ENCODE measurements at places on chromosomes 7 and 10. TPM values are rescaled to one million over a fixed set of nuclear protein-coding genes. Genes with fewer than 3 reads are reported as not detected.

DNA sequence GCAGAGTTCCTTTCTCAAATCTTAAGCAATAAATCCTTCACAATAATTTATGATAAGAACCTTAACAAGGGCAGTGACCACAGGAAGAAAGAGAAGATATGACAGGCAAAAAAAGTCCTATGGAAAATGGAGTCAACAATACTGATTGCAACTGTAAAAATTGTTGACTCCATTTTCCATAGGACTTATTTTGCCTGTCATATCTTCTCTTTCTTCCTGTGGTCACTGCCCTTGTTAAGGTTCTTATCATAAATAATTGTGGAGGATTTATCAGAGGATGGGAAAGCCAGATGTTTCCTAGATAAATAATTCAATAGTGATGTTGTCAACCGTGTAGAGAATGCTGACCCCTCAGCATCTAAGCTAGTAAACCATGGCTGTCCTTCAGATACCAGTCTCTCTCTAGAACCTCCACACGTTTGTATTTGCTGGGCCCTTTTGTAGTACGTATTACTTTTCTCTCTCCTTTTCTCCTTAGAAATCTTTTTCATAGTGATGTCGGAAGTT is 172.6 kb upstream of the BET1 start:
- DNase-seq = no peak

DNA sequence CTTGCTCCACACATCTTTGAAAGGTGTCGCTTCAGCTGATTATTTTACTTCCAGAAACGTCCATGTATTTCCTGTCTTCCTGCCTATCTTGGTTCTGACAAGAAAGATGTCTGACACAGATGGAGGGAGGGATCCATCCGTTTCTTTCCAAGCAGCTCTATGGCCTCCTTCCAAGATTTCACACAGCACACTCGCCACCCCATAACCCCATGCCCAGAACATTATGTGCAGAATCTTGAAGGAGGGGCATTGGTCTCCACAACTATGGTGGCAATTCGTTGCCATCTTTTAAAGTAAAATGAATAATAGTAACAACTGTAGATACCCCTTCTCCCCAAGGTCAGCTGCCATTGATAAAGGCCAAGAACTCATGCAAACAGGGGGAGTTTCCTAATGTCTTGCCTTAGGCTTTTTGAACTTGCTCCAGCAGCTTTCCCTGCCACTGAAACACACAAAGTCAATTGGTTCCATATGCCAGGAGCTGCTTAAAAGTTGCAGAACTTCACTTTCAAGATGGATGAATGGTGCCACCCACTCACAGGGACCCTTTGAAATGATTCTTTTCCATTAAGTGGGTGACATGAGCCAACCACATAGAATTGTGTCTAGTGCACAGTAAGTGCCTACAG is 60.0 kb downstream of the VSTM4 start:
- no peak for DNase-seq

- DNase-seq = no peak
These were observed 7.5 kb downstream of the GDI2 start for GRCh38 chr10:5805711-5806110.

- DNase-seq = no peak
These were observed 869.8 kb downstream of the LRMDA start for GRCh38 chr10:76301211-76301610.

DNA sequence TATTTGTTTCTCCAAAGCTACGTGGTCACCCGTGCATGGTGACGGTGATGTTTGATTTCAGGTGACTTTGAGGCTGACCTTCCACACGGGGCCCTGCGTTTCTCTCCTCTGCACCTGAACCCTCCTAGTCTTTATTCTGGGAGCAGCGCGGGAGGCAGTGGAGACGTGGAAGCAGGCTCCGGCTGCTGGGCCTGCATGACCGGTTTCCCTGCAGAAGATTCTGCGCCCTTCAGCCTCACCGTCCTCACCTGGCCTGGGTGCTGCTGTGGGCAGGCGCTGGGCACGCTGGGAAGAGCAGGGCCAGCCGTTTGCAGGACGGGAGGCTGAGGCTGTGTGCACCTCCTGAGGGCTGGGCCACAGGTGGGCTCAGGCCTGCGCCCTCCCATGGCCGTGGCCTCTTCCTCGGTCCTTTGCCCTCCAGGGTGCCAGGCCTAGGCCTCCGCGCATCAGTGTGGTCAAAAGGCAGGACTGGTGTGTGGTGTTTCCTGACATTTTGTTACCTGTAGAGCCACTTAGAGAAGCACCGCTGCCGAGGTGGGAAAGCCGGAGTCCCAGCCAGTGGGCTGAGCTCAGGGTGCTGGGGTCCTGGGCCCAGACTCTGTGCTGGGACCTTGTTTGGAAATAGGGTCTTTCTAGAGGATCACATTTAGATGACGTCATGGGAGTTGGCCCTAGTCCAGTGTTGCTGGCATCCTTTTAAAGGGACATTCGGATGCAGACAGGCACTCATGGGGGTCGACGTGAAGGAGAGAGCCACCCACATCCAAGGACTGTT is 478.3 kb downstream of the DNAJB6 start:
- no peak for DNase-seq

DNA sequence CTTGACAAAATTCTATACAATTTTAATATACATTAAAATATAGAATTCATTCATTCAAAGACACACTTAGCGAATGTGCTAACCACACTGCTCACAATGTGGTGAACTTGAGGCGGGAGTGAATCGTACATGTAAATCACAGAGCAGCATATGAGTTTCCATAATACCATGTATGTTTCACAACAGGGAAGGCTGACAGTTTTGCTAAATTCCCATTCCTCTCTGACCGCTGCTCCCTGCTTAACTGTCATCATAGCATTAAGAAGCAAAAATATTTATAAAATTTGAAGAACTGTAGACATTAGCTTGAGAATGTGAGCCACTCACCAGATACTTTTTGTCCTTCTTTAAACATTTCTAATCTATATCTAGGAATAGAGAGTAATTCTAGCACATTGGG is 763.3 kb downstream of the MAGI2 start:
- DNase-seq = no peak

AKR1C8 gene
- 6.4 TPM for total RNA-seq

GRCh38 chr10:115696747-115697146 is 576.3 kb downstream of the GFRA1 start:
- no peak for DNase-seq

GPR15LG gene
- not detected for total RNA-seq

DNA sequence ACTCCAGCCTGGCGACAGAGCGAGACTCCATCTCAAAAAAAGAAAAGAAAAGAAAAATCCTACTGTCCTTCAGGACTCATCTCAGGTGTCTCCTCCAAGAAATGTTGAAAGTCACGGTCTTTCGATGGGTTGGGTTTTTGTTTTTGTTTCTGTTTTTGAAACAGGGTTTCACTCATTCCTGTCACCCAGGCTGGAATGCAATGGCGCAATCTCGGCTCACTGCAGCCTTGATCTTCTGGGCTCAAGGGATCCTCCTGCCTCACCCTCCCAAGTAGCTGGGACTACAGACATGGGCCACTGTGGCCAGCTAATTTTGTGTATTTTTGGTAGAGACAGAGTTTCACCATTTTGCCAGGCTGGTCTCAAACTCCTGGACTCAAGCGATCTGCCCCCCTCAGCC is 3.1 kb upstream of the SORBS1 start:
- no peak for DNase-seq

DNA sequence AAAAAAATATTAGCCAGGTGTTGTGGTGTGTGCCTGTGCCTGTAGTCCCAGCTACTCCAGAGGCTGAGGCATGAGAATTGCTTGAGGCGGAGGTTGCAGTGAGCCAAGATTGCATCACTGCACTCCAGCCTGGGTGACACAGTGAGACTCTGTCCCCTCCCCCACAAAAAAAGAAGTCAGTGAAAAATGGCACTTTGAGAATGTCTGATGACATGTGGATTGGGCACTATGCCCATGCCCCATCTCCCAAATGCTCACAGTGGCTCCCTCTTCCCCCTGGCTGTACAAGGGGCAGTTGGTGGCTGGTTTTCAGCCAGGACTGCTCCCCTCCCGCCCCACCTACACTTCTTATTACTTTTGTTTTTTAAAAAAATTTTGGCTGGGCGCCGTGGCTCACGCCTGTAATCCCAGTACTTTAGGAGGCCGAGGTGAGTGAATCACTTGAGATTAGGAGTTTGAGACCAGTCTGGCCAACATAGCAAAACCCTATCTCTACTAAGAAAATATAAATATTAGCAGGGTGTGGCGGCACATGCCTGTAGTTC is 26.1 kb downstream of the IL15RA start:
- no peak for DNase-seq

GRCh38 chr10:120990831-120991230 is 139.7 kb downstream of the WDR11 start:
- no peak for DNase-seq

- DNase-seq = no peak
These were observed 121.6 kb upstream of the WDR11 start for GRCh38 chr10:120729547-120729946.

DNA sequence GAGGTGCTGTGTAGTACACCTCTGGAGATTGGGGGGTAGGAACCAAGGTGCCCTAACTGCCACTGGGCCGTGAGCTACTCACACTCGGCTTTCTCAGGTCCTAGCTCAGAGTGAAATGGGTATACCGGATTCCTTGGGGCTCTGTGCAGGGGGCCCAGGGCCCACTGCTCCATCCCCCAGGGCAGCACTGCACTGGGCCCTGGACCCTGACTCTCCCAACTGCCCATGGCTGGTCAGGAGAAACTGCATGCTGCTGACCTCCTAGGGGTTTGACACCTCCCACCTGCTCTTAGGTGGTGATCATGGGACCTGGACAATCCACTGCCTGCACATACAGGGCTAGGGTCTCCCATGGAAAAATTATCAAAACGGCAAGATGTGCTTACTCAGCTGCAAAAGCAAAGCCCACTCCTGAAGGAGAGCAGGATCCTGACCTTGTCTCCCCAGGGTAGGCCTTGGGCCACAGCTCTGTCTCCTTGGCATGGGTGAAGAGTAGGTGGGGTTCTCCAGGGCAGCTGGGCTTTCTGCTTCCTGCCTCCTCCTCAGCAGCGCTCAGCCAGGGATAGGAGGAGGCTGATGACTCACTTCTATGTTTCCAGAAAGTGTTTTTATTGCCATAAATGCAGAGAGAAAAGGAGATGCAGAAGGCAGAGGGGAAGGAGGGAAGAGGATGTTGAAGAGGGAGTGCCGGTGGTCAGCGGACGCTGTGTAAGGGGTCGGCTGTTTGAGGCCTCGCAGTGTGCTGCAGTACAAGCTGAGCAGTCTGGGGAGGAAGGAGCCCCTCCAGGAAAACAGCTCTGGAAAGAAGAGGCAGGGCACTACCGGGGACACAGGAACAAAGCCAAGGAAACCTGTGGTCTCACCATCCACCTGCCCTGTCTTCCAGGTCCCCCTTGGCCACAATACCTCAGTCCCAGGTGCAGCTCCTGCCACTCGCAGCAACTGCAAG is 107.8 kb downstream of the ARHGAP22 start:
- DNase-seq = no peak

- no peak for DNase-seq
These were observed 81.6 kb upstream of the SAMD8 start for GRCh38 chr10:75029857-75030256.

TMEM196 gene
- not detected for total RNA-seq

SND1 gene
- 77.5 TPM for total RNA-seq

DNA sequence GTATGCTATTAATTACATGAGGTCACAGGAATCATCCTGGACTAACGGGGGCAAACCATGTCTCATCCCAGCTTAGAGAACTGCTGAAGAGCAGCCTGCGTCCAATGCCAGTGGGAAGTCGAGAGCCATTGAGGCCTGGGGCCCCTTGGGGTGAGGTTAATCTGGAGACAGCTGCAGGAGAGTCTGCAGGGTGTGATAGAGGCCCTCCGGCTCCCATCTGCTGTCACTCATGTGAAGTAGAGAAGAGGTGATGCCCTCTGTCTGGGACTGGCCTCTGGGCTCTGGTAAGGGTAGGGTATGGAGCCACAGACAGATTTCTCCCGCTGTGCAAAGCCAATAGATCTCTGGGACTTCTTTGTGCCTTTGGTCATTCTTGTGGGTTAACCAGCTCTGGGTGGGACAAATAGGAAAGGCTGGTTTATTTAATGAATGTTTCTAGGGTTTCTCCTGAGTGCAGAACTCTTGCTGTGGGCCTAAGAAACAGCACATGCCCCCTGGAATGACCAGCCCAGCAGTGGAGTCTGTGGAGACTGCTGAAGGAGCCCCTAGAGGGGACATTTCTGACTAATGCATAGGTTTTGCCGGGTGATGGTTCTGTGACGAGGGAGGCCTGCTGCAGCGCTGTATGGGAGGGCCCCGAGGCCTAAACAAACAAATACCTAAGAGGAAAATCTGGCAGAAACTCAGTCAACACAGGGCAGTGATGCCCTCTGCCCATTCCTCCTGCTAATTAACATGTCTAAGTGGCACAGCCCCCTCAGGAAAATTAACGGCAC is 34.5 kb downstream of the CRHR2 start:
- DNase-seq = no peak

- peak; percentile 51 for DNase-seq
These were observed 141.1 kb upstream of the ASAH2 start for GRCh38 chr10:50392426-50392825.

GRCh38 chr10:26681076-26681475 is 16.4 kb upstream of the PDSS1 start:
- DNase-seq = no peak

AKR1C2 gene
- total RNA-seq = 287 TPM

GRCh38 chr7:27774717-27775328 is 34.9 kb downstream of the TAX1BP1 start:
- no peak for DNase-seq

- DNase-seq = no peak
These were observed 503.8 kb downstream of the INHBA start for GRCh38 chr7:41199136-41199535.

DNA sequence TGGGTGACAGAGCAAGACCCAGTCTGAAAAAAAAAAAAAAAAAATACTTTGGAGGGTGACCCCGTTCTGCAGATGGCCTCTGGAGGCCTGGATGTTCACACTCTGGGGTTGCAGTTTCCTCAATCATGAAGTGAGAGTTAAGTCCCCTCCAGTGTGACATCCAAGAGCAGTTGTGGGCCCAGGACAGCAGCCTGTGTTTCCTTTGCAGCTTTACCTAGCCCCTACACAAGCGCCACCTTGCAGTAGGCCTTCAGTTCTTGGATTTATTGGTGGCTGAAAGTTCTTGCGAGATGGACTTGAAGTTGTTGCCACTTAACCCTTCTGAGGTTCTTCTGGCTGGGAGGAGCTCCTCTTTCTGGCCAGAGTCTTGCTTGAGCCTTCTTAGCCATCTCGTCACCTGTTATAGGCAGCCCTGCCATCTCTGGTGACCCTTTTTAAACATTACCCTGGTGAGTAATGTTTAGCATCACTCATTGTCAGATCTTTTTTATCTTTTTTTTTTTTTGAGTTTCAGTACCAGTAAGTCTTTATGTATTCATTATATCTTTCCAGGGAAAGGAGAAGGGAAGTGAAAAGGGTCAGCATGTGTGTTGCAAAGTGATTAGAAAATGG is 3.4 kb upstream of the ACTR3C start:
- peak; percentile 0 for DNase-seq

GRCh38 chr10:77001206-77001605 is 636.4 kb downstream of the KCNMA1 start:
- DNase-seq = no peak

- DNase-seq = no peak
These were observed 1.1 kb downstream of the ACTL6B start for GRCh38 chr7:100654908-100655831.
